ENCODE measurements at places on chromosomes 1 and 21.

- DNase-seq, result peak; percentile 63
These were observed 25.2 kb upstream of the NKAIN1 start for GRCh38 chr1:31264790-31265386.

- DNase-seq, result no peak
These were observed 130.4 kb downstream of the LHX4 start for GRCh38 chr1:180360333-180361075.

DNA sequence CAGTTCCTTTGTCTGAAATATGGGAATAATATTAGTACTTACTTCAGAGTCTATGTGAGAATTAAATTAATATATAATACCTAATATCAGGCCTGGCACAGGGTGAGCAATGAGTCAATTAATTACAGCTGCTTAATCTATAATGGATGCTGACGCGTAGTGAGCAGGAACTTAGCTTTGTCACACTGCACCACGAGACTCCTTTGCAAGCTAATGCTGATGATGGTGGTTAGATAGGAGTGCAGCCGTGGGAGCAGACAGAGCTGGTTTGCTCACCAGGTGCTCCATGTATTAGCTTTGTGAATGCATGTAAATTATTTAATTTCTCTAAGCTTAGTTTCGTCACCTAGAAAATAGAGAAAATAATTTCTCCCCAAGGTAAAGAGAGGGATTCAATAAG, 35.1 kb downstream of the KCNJ15 start:
- DNase-seq, result no peak

- no peak for DNase-seq
These were observed 37.2 kb downstream of the PDE9A start for GRCh38 chr21:42690586-42690985.

GRCh38 chr21:36254106-36254941, 65.7 kb upstream of the MORC3 start:
- no peak for DNase-seq

GRCh38 chr1:208058267-208058666, 147.3 kb upstream of the CD34 start:
- DNase-seq, result no peak

DNA sequence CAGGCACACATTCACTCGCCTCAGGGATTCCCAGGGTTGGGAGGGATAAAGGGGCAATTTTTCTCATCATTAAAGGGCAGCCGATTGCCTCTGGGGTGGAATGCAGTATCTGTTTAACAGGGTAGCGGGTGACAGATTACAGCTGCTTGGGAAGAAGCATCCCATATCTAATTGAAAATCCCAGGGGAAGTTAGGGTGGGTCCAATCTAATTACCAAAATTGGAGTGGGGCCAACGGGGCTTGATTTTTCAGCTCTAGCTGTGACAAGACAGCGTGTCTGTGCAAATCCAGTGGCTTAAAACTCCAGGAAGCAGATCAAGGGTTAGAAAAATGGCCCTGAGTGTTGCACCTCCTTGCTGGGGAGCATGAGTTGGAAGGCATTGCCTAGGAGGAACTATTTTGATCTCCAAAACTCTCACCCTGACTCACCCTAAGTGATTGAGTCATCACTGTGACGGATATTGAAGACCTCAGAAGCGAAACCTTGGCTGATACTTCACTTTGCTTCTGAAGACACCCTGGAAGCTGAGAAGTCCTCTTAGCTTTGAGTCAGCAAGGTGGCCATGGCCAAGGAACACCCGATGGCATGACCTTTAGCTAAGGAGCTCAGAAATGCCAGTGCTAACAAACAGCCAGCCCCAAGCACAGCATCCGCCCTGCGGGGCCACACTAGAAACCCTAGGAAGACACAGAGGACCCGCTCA, 46.0 kb downstream of the GRHL3 start:
- no peak for DNase-seq

- DNase-seq, result peak; percentile 28
These were observed 213.7 kb downstream of the SDCCAG8 start for GRCh38 chr1:243469497-243469896.

DNA sequence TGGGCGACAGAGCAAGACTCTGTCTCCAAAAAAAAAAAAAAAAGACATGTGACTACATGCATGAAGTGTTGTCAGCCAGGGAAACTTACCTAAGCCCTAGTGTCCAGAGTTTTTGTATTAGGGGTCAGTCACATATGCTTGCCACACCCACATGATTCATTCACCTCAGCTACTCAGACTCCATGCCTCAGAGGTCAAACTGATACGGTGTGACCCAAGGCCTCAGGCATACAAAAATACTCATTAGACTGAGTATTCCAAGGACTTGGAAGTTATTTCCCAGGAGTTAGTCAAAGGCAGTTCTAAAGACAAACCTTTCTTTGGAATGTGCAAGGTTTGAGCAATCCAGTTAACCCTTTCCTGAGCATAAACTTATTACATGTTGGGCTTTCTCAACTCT, 6.3 kb upstream of the TRIM33 start:
- no peak for DNase-seq

GRCh38 chr1:92953491-92953890, 7.8 kb downstream of the DIPK1A start:
- DNase-seq, result no peak

DNA sequence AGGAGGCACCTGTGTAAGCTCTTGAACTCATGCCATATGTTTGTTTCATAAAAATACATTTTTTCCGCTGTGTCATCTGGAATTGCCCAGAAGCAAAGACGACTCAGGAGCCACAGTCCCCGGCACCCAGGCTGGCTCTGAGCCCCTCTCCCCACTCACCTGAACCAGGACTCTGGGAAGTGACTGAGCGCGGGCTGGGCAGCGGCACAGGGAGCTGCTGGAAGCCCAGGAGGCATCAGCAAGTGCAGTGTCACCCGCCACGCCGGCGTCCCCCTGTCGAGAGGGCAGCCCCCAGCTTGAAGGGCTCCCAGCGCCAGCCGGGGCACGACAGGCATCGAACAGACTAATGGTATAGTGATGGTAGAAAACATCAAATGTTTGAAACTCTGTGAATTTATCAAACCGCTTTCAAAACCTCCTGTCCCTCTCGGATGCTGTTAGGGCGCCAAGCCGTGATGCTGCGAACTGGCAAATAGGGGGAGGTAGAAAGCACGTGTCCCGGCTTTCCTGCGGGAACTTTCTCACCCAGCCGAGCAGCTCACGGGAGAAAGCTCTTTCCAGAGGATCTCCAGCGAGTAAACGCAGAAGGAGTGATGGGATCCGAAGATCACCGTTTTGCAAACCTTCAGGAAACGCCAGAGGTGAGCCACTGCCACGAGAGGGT, 57.8 kb upstream of the COL18A1 start:
- DNase-seq, result no peak

- DNase-seq, result no peak
These were observed 266.0 kb downstream of the PTPRU start for GRCh38 chr1:29502225-29502910.

DNA sequence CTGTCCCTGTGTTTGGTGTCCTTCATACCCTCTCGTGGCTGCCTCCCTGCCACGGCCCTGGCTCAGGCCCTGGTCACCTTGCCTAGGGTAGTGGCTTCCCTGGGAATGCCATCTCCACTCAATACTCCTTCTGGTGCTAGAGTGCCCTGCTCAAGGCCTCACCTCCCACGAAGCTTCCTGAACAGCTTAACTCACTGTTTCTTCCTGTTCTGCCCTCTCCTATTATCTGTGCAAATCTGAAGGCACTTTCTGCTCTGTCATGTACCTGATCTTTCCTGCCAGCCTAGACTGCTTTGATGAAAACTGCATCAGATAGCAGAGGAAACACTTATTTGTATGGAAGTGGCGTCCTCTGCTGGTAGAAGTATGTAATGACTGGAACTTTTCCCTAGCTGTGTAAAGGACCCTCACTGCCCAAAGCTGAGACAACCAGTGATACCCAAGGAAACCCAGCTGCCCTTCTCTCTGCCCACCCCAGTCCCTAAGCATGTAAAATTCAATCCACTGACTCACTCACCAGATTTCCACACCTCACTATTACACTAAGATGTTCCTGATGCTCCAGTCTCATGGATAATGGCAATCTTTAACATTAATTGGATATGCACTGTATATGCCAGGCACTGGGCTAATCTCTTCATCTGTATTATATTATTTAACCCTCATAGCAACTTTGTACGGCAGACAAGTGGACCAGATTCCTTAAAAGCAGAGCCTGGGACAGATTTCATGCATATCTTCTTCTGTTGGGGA, 36.2 kb upstream of the BTG2 start:
- DNase-seq, result peak; percentile 69

GRCh38 chr1:155000726-155001424, 1.7 kb upstream of the ZBTB7B start:
- peak; percentile 65 for DNase-seq

- no peak for DNase-seq
These were observed 37.3 kb downstream of the MRPS6 start for GRCh38 chr21:34110594-34111202.

- no peak for DNase-seq
These were observed 36.8 kb downstream of the DIPK1A start for GRCh38 chr1:92924501-92924900.

GRCh38 chr21:20276954-20277353, 721.3 kb upstream of the NCAM2 start:
- DNase-seq, result no peak

GRCh38 chr1:111754984-111755330, 744 bp upstream of the DDX20 start:
- peak; percentile 30 for DNase-seq

- peak; percentile 53 for DNase-seq
These were observed 14.4 kb upstream of the ZFYVE9 start for GRCh38 chr1:52127181-52128180.

GRCh38 chr1:41662061-41662764, 177.7 kb upstream of the EDN2 start:
- DNase-seq, result no peak
